ENCODE measurements at places on chromosomes 4 and X. TPM values are rescaled to one million over a fixed set of nuclear protein-coding genes. Genes with fewer than 3 reads are reported as not detected.

The SPANXN4 gene
- not detected for total RNA-seq

The SHISA3 gene
- not detected for total RNA-seq

The HMX1 gene
- total RNA-seq, result 0.13 TPM

The MAGEA2B gene
- total RNA-seq, result not detected
